ENCODE measurements at places on chromosomes 7 and 10.

DNA sequence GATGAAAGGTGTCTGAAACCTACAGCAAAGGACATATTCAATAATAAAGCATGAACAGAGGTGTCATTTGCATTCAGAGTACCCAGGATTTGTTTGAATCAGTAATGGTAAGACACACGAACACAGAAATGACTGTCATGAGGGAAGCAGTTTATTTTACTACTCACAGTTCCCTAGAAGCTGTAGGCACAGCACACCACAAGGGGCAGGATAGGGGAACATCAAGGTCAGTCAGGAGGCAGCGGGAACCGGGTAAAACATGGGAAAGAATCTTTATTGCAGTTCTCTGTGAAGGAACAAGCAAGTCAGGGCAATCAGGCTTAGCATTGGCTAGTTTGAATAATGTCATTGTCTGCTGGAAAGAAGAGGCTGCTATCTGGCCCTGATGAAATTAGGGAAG is 70.2 kb upstream of the PDSS1 start:
- DNase-seq: peak; percentile 7

DNA sequence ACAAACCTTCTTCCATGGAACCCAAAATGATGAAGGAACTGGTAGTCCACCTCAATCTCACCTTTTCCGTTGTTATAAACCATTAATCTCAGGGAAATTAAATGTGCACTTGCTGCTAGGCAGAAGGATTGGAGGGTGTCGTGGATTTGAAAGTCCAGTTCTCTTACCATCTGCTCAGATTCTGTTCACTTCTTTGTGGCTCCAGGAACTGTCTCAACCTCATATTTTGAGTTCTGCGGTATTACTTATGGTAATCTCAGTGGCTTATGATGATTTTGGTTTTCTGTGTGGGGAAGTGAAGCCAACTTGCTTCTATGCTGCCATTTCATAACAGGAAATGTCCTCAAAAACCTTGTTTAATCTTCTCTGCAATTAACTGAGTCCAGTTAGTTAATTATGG is 136.4 kb downstream of the CDC14C start:
- DNase-seq: no peak

DNA sequence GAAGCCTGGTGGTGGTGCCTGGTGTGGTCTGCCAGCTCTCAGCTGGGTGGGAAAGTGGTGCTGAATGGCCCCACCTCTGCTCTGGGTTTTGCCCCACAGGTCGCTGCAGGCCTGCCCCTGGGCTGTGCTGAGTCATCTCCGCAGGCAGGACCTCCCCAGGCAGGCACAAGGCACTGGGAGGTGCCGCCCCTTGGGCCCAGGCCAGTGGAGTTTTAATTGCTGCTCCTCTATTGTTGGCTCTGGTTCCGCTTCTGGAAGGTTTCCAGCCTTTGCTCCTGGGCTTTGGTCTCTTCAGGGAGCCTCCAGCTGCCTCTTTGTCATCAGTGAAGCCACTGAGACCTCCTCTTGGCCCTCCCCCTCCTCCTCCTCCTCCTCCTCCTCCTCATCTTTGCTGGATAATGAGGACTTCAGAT is 180.3 kb upstream of the GRB10 start:
- peak; percentile 90 for DNase-seq

DNA sequence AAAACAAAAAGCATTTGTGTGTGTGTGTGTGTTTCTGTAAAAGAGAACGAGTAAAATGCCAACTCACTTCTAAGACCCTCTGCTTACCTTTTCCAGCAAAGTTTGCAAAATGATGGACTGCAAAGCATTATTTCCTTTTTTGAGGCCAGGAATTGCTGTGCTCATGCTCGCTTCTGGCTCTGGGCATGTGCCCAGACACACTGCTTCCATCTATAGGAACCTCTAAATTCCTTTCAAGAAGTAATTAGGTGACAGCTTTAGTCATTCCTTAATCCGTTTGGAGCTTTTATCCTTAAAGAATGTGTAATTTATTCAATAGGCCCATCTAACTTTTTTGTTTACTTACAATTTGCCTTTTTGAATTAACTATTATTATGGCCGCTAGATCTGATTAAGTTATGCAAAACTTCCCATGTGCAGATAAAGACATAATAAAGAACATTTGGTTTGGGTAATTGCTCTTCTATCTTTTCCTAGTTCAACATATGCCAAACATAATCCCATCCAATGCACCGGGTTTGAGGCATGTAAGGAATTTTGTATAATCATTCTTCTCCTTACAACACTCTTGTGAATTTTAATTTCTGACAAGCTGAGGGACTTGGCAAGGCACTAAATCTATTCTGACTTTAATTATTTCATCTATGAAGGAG is 34.7 kb downstream of the A1CF start:
- no peak for DNase-seq

- no peak for DNase-seq
Observed at GRCh38 chr7:19916046-19916445, 142.6 kb upstream of the TMEM196 start.

DNA sequence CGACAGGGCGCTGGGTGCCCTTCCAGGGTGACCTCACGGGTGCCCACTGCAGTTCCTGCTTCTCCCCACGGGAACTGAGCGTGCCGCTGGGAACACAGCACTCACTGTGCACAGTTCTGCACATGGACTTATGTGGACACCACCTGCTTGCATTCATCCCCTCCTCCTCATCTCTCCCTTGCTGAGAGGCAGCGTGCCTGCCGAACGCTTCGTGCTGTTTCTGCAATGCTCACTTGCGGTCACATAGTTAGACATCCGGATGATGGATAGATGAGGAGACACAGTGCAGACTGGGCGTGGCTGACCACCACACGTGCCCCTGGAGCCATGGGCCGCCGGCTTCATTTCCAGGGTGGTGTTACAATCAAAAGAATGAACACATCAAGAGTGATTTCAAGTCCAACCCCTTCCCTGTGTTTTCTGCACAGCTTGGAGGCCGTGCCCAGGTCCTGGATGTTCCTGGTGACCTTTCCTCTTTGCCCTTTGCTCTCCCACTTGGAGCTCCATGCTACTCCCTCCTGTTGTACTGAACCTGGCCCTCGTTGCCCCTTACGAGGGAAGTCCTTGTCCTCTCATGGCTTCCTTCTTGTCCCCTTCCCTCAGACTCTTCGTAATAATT is 119.4 kb downstream of the VIPR2 start:
- peak; percentile 82 for DNase-seq

- no peak for DNase-seq
Observed at GRCh38 chr10:90197766-90198165, 496.4 kb downstream of the KIF20B start.

GRCh38 chr10:86585037-86585929 is 63.7 kb upstream of the WAPL start:
- peak; percentile 53 for DNase-seq

DNA sequence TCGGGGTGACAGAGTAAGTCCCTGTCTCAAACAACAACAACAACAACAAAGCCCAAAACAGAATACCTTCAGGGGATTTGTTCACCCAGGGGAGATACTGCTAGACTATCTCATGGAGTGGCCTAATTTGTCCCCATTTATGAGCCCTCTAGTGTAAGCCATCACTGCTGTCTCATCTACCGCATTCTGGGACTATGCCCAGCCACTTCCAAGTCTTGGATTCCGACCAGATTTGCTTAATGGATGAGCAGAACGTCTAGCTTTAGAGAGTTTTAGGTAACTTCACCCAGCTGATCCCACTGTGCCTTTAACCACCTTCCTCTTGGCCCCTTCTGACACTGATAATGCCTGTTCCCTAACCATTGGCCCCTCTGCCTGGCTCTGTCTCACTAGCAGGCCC is 47.1 kb downstream of the PAPSS2 start:
- no peak for DNase-seq

GRCh38 chr10:5365928-5366327 is 1.2 kb downstream of the UCN3 start:
- no peak for DNase-seq

- DNase-seq: no peak
Observed at GRCh38 chr7:95209276-95209675, 115.1 kb downstream of the PON1 start.

DNA sequence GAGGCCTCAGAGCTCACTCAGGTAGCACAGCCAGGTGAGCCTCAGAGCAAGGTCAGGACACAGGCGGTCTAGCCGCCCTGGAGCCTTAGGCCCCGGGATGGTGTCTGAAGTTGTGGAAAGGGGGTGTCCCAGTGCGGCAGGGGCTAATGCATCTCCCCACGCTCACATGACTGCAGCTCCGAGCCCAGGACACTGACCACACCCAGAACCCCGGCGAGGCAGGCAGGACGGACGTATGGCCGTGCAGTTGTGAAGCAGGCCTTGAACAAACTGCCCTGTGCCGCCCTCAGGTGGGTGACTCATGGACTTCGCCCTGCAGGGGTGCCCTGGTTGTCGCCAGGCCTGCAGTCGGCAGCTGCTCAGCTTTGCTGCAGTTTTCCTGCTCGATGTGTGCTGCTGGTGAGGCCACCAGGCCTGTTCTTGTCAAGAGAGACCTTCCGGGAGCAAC is 5.0 kb upstream of the PRKAR1B start:
- peak; percentile 90 for DNase-seq

GRCh38 chr7:102426268-102427018 is 6.9 kb upstream of the ORAI2 start:
- DNase-seq: no peak

DNA sequence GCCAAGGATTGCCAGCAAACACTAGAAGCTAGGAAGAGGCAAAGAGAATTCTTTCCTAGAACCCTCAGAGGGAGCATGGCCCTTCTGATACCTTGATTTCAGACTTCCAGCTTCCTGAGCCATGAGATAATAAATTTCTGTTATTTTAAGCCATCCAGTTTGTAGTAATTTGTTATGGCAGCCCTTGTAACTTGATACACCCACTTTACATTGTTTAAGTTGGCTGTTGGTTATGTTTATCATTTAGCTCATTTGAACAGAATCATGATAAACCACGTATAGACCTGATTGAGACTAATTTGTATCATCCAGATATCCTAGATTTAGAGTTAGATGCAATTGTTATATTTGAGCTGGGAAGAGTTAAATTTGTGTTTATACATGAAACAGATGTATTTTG is 9.4 kb upstream of the TES start:
- no peak for DNase-seq

- no peak for DNase-seq
Observed at GRCh38 chr10:51342381-51342780, 268.1 kb downstream of the PRKG1 start.

DNA sequence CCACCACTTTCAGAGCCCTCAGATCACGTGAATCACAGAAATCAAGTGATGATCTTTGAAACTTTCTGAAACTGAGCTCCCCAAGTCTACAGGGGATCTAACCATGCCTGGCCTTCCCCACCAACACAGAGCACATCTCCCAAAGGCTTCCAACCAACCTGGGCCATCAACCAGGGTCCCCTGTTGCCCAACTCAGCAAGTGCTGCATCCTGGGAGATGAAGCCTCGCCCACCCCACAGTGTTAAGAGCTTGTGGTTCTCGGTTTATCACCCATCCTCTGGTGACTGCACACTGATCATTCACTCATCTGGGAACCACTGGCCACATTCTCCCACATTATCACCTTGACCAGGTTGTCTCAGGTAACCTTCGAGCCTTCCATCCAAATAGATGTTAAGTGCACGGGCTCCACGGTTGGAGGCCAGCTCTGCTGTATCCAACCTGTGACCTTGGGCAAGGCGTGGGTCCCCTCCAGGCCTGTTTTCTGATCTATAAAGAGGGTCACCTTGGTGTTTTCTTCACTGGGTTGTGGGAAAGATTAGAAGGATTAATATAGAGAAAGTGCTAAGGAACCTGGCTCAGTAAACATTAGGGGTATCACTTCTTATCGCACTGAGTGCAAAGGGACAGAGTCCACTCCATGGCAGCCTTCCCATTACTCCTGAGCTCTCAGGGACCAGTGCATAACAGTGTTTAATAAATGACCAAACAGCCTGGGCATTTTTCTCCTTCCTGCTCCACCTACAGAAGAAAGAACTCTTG is 3.6 kb downstream of the ZNF488 start:
- DNase-seq: no peak

GRCh38 chr7:135808206-135808605 is 59.6 kb upstream of the FAM180A start:
- DNase-seq: no peak

DNA sequence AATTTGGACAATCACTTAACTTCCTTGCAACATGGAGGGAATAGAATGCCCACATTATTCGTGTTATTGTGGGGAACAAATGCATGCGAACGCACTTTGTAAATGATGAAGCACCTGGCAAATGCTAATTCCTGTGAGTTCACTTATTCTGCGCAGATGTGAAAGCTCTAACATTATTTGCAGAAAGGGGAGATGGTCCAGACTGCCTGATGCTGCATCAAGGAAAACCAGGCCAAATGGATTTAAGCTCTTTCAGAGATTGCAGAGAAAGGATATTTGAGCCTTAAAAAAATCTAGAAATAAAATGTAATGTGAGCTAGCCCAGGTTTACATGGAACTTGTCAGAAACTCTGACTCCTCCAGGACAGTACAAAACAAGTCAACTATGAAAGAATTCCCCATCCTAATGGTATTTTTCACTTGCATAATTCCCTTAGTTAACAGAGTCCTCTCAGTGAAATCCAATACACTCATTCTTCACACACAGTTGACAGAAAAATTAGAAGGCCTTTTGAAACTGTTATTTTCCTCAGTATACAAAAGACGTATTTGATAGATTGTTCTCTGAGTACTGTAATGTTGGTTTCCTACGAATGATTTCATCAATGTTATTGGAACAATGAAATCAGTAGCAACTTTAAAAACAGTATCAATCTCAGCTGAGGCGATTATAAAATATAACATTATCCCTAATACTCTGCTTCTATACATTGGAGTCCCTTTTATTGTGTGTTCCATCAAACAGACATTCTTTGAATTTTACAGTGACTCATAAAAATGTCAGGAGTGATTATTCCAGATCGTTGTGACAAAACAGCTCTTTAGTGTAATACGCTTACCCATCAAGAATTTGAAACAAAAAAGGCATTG is 136.3 kb upstream of the ANK3 start:
- no peak for DNase-seq

- DNase-seq: no peak
Observed at GRCh38 chr7:20444030-20444800, 113.5 kb downstream of the ITGB8 start.

GRCh38 chr7:45955286-45955685 is 34.2 kb upstream of the IGFBP3 start:
- no peak for DNase-seq

DNA sequence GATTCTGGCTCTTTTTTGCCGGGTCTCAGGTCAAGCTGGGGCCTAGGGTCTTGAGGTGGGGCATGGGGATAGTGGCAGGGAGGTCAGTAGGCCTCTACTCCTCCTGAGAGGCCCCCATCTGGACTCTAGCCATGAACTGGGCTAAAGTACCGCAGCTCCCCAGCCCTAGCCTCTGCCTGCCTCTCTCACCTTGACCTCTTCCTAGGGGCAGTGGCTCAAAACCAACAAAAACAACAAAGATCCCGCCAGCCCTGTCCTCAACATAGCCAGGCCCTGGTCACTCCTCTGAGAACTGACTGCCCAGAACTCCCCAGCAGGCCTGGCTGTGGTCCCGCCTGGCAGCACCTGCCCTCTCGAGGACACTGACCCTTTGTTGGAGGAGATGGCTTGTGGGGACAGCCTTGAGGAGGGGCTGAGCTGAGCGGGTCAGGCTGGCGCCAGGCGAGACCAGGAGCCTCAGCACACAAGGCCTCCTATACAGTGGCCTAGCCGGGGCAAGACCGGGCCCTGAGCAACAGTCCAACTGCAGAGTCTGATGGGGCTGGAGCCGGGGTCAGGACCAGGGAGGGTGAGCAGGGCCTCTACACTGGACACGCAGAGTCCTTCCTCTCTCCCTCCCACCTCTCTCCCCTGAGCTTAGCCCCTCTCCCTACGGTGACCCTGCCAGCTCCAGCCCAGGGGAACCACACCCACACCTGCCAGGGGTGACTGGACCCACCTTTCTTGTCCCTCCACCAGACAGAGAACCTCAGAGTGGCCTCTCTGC is 11.6 kb upstream of the PPIF start:
- DNase-seq: no peak

Data from SW480 (cell line).